AG04450 (cell line): ENCODE measurements at places on chromosomes 7 and 10.

GRCh38 chr7:1144269-1144771 lies 15.7 kb downstream of the ZFAND2A start:
- DNase-seq, result no peak

DNA sequence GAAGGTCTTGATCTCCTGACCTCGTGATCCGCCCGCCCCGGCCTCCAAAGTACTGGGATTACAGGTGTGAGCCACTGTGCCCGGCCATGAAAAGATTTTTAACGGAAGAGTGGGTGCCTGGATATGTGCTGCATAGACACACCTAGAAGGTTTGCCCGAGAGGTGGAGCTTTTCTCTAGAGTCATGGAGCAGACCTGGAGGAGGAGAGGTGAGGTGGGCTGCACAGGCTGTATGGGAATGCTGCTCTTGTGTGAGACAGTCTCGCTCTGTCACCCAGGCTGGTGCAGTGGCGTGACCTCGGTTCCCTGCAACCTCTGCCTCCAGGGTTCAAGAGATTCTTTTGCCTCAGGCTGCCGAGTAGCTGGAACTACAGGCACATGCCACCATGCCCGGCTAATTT lies 103.3 kb downstream of the ACTR3B start:
- DNase-seq, result no peak

DNA sequence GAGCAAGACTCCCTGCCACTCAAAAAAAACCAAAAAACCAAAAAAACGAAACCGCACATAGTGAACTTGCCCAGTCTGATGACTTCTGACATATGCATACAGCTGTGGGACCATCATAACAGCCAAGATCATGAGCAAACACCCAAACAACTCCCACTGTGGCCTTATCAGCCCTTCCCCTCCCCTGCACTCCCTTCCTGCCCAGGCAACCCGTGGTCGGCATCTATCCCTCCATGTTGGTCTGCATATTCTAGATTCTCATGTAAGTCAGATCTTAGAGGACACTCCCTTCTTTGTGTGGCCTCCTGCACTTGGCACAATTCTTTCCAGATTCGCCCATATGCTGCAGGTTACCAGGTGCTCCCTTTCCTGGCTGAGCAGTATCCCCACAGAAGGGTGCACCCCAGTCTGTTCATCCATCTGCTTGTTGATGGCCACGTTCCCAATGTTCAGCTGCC lies 72.8 kb downstream of the GNA12 start:
- no peak for DNase-seq

- DNase-seq, result no peak
Measured at GRCh38 chr7:43308913-43309705, 196.7 kb downstream of the HECW1 start.

DNA sequence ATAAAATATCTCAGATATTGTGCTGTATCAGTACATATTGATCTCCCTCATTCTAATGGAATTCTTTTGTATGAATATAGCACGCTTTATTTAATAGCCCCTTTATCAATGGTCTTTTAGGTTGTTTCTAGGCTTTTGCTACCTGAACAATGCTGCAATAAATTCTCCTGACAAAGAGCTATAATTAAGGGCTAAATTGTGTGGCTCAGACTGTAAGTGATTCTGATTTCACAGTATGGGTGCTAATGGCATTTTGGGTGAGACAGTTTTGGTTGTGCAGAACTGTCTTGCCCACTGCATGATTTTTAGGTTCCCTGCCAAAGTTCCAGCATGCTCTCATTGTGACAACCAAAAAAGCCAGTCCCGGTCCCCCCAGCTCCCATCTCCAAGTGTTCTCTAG lies 363.2 kb downstream of the REEP3 start:
- DNase-seq, result no peak

- no peak for DNase-seq
Measured at GRCh38 chr7:27156916-27157701, 634 bp upstream of the HOXA7 start.

DNA sequence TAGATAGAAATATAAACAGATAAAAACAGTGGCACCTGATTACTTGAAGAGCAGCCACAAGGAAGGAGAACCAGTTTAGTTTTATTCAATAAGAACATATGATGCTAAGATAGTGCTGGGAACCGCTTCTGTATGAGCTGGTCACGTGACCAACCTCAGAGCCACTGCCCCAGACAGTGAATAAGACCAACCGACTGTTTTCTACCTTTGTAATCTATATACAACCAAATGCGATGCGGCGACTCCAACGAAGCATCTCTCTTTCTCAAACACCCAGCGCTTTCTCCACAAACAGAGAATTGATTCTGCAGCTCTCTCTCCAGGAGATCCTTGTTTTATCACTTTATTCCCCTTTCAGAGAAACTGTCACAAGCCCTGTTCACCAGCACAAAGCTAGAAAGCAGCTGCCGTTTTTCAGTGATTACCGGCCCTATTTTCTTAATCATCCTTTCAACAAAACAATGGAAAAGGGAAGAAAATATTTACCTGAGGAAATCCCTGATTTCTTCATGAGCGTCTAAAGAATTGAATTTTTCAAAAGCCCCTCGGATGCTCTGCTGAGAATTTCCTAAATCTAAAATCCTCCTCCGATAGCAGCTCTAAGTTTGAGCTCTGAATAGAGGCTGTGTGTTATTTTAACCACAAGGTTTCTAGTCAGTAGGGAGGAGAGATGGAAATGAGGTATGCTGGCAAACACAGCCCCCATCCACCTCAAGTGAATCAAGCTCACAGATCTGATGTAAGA lies 55.7 kb upstream of the JCAD start:
- no peak for DNase-seq

- no peak for DNase-seq
Measured at GRCh38 chr10:22648547-22648961, 65.8 kb downstream of the PIP4K2A start.

DNA sequence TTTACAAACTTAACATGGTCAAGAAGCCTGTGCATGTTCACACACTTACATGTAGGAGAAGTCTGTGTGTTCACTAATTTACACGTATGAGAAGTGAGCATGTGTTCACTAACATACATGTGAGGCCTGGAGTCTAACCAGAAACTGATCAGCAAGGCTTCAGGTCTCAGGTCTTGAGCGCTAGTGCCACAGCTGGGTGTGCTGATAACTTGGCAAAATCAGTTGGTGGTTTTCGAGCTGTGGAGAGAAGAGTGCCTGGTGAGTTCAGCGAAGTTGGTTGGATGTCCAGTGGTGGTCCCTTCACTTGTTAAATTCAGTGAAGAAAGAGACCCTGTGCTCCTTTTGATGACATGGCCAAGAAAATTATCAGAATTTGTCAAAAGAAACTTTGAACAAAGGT lies 98.7 kb downstream of the CELF2 start:
- DNase-seq, result no peak

DNA sequence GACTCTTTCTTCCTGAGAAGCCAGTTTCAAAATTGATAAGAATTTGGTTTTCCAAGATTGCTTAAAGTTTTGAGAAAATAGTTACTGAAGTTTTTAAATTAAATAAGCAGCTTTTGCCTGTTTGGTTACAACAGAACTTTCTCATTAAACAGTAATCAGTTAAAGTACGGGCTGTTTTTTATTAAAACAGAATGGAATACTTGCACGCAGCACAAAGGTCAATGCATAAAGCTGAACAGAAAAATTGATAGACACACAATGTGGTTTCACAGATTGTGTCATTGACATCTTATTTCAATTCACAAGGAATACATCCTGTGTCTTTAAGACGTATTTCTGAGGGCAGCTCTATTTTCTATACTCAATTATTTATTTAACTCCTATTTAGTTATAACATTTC lies 192.2 kb downstream of the PRKG1 start:
- no peak for DNase-seq

DNA sequence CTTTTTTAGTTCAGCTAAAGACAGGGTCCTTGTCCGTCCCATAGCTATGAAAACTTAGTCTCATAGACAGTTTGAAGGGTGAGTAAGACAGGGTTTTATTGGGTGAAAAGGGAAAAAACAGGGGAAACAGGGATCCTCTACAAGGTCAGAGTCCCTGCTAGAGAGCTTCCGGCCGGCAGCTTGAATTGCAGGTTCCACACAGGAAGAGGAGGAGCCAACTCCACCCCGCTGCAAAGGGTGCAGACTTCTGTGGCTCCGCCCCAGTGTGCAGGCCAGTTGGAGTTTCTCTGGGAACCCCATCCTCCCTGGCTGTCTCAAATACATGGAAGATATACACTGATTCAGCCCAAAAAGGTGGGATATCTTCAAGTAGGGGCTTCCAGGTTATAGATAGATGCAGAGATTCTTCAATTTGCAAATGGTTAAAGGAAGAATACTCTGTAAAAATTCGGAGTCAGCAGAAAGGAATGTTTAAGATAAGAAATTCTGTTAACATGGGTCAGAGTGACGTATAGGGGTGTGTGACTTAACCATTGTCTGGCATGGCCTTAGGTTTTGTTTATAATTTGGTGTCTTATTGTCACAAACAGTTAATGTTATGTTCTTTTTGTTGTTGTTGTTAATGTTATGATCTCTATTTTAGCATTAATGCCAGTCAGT lies 34.6 kb upstream of the HECW1 start:
- no peak for DNase-seq

- DNase-seq, result no peak
Measured at GRCh38 chr10:52903397-52903938, 130.9 kb upstream of the MBL2 start.

- no peak for DNase-seq
Measured at GRCh38 chr10:70478191-70479164, at the start of gene PALD1. TSS of gene PALD1 (plus strand) at chr10:70478767. CDS start at chr10:70525952, 47,185 bp downstream.

GRCh38 chr7:33044401-33044718 lies 18.2 kb downstream of the NT5C3A start:
- DNase-seq, result no peak

DNA sequence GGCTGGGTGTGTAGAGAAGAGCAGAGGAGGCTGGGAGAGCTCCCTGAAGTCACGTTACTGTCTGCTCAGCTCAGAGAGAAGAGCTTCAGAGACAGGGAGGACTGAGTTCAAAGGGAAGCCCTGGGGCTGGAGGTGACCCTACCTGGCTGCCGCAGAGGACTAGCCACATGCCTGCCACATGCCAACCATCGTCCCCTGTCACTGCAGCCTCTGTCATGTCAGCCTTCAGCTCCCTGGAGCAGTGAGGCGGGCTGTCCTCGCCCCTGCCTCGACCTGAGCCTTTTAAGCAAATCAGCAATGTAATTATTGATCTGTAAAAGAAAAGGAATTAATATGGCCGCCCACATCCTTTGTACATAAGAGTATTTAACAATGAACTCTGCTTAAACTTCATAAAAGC lies 89.3 kb upstream of the RET start:
- no peak for DNase-seq

GRCh38 chr7:51209426-51209825 lies 107.2 kb downstream of the COBL start:
- DNase-seq, result no peak

GRCh38 chr7:106999023-106999422 lies 45.5 kb upstream of the PRKAR2B start:
- no peak for DNase-seq

- DNase-seq, result no peak
Measured at GRCh38 chr10:22927661-22928403, at the start of gene ARMC3. TSS of gene ARMC3 (plus strand) at chr10:22928053. CDS start at chr10:22931997, 3,944 bp downstream.

GRCh38 chr7:115838829-115839228 lies 191.7 kb downstream of the TFEC start:
- no peak for DNase-seq

DNA sequence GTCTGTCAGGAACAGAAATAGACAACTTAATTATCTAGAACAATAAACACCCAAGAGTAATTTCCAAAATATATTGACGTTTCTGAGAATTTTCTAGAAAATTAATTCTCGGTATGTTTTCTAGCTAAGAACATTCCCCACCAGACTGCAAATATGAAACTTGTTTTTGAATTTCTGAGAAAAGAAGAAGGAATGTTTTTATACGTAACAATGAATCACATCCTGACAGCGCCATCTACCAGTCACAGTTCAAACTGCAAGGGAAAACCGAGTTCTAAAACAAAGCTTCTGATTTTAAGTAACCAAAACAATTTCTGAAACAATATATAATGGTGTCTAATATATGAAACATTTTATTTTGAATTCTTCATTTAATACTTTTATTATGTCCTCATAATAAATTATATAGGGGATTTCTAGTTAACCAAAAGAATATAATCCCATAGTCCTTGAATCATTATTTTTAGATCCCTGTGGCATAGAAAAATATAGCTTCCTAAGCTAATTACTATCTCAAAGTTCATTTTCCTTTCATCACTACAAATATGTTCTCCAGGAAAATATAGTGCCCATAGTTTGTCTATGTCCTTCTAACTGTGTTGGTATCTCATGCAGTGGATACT lies 34.5 kb upstream of the MEOX2 start:
- peak; percentile 11 for DNase-seq

GRCh38 chr7:101108330-101108857 lies 18.5 kb upstream of the SERPINE1 start:
- DNase-seq, result no peak

GRCh38 chr10:100982916-100983830 lies 4.1 kb downstream of the MRPL43 start:
- DNase-seq, result no peak

DNA sequence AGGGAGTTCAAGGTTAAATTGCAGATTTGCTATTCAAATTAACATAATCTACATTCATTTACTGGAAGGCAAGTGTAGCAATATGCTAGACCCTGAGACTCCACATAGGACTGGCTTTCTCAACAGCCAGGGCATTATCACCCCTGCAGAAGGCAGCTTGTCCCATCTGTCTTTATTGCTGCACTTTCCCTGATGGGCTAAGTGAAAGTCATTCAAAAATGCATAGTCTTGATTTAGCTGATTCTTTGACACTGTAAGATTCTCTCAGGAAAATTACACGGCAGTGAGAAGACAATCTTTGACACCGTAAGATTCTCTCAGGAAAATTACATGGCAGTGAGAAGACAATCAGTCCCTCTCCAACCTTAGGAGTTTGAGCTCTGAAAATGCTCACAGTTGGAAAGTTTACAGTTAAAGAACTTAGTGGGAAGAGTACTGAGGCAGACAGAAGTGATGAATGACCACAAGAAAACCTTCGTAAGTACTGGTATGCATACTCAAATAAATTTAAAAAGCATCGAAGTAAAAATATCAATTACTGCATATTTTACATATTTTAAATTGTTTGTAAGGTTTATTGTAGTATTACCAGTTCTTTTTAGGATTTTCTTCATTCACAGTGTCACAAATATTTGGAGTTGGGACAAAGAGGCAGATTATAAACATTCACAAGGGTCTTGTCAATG lies 88.9 kb downstream of the RAPGEF5 start:
- DNase-seq, result no peak

GRCh38 chr10:132611986-132612385 lies 74.4 kb downstream of the INPP5A start:
- no peak for DNase-seq

- DNase-seq, result no peak
Measured at GRCh38 chr7:27771111-27771510, 31.1 kb downstream of the TAX1BP1 start.

DNA sequence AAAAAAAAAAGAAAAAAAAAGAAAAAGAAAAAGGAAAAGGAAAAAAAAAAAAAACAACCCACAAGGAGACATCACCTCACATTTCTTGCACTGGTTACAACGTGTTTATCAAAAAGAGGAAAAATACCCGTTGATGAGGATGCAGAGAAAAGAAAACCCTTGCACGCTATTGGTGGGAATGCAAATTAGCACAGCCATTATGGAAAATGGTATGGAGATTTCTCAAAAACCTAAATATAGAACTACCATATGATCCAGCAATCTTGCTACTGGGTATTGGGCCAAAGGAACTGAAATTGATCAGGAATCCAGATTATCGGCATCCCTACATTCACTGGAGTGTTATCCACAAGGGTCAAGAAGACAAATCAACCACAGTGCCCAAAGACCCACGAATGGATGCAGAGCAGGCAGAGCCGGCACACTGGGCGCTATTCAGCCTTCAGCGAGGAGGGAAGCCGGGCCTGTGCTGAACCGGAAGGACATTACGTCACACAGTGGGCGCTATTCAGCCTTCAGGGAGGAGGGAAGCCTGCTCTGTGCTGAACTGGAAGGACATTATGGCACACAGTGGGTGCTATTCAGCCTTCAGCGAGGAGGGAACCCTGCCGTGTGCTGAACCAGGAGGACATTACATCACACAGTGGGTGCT lies 258.7 kb downstream of the ZMYND11 start:
- DNase-seq, result no peak
